ENCODE measurements at places on chromosomes 1 and 21. TPM values are rescaled to one million over a fixed set of nuclear protein-coding genes. Genes with fewer than 3 reads are reported as not detected.

Gene SYT14
- total RNA-seq = under 0.01 TPM

Gene DPYD
- total RNA-seq = 15.6 TPM

Gene LCE2C
- not detected for total RNA-seq

Gene PRAMEF18
- total RNA-seq = not detected

Gene SPRR2A
- not detected for total RNA-seq
